Omental fat pad (tissue), 4 donors: ENCODE measurements at places on chromosomes 1 and 21. TPM values are rescaled to one million over a fixed set of nuclear protein-coding genes. Genes with fewer than 3 reads are reported as not detected.

SYCP1 gene
- not detected for total RNA-seq

TNN gene
- total RNA-seq, result 6.9 TPM

ZNF648 gene
- total RNA-seq, result not detected

FCGR3B gene
- total RNA-seq, result 3.7 TPM

PLA2G5 gene
- 3.9 TPM for total RNA-seq

RSBN1 gene
- 17.4 TPM for total RNA-seq

ELAPOR1 gene
- total RNA-seq, result 0.74 TPM
